ENCODE measurements at places on chromosomes 4 and X.

- no peak for DNase-seq
These were observed 630.6 kb downstream of the MID1IP1 start for GRCh38 chrX:39431893-39432292.

- DNase-seq: no peak
These were observed 85.0 kb downstream of the ALPK1 start for GRCh38 chr4:112381996-112382692.

- no peak for DNase-seq
These were observed 1.5 kb downstream of the GRSF1 start for GRCh38 chr4:70838204-70838603.

- no peak for DNase-seq
These were observed 21.7 kb downstream of the LETM1 start for GRCh38 chr4:1834047-1834775.

DNA sequence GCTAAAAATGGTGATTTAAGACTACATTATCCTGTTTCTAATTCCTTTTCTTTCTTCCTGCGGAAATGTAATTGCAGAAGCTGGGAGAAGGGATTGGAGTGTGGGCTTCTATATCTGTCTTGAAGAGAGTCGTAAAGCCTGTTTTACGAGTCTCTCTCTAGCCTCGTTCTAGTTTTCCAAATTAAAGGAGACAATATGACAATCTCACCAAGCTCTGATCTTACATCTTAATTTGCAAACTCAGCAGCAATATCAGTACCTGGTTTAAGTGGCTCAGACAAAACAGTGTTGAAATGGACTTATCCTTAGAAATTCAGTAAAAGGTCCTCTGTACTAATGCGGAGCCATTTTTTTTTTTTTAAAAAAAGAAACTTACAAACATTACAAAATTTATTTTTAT, 349.5 kb upstream of the HAND2 start:
- no peak for DNase-seq
